ENCODE measurements at places on chromosomes 2 and 18.

- DNase-seq = no peak
These were observed 96.1 kb downstream of the FAM168B start for GRCh38 chr2:130997198-130997597.

DNA sequence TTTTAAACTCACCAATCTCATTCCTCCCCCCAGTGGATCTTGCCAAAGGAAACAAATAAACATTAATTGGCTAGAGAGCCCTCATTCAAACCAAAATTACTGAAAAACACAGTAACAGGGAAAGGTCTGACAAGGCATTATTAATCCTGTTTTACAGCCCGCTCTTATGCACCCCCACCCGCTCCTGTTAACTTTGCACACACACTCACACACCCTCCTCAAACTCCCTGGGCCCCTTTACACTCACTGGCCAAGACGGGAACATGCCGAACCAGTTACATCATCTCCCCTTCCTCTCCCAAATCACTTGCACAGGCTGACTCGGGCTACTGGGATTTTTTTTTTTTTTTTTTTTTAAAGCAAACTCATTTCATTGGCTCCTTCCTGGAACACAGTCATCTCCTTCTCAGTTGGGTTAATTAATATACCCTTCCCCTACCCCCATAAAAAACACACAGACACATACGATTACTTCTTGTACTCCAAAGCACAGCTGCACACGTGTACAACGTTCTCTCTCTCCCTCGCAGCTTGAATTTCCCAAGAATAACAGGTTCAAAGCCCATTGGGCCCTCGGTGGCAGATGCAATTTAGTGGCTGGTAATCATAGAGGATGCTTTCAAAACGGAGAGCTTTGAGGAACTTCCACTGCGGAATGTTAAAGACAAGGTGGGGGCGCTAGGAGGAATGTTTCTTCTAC, 31.8 kb downstream of the KLF7 start:
- no peak for DNase-seq

GRCh38 chr2:17093712-17094111, 424.5 kb downstream of the RAD51AP2 start:
- DNase-seq = no peak

GRCh38 chr2:20077411-20077940, 26.0 kb upstream of the LAPTM4A start:
- no peak for DNase-seq

GRCh38 chr2:159614534-159615366, 1.6 kb downstream of the BAZ2B start:
- peak; percentile 82 for DNase-seq

DNA sequence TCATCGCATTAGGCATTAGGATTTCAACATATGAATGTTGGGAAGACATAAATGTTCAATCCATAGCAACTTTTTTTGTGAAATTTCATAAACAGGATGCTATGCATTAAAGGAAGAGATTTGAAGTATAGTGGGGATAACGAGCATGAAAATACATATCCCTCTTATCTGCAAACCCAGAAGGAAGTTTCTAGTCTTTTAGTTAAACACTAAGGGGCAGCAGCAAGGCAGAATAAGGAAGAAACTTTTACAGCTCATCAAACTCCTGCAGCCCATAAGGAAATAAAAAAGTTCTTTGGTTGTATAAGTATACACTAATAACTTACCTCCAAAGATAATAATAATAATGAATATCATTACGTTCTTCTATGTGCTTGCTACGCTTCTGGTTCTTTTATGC, 81.5 kb downstream of the CD226 start:
- DNase-seq = no peak

DNA sequence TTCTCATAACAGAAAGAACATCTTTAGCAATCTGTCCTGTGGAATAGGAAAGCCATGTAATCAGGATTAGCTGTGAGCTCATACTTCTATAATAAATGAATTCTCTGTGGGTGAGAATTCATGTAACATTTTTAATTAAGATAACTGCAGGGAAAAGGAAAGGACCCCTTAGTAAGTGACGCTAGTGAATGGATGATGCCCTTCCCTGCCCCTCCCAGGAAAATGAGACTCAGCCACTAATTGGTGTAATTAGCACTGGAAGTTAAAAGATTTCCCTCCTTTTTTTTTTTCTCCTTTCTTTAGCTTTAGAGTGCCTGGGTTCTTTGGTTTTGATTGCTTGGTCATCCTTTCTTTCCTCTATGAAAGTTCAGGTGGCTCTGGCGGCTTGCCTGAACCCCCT, 90.3 kb downstream of the VWA3B start:
- no peak for DNase-seq

DNA sequence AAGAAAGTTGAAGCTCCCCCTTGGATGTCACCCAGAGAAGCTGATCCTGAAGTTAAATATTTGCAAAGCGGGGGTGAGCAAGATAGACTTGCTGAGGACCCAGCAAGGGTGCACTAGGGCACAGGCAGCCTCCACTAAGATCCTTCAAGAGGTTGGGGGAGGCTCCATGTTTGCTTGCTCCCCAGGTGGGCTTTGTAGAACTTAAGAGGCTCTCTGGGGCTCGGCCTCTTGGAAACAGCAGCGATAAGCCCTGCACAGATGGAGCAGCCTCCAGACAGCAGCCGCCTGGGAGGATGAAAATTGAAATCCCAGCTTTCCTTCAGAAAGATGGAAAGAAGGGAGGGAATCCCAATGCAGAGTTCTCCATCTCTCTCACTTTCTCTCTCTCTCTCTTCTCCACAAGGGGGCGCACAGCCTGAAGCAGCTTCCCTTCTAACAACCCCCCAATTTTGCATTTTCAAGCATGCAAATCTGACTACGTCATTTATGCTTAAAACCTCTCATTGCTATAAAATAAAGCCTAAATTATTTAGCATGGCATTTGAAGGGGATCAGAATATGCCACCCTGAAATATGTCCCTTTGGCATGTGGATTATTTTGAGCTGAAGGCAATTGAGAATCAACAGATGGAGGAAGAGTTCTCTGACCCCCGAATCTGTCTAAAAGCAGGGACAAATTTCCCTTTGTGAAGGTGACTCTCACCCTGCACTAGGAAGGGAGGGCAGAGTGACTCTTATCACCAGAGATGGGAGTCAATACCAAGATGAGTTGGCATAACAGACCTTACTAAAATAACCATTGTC, 185.7 kb upstream of the KLHL29 start:
- peak; percentile 20 for DNase-seq

DNA sequence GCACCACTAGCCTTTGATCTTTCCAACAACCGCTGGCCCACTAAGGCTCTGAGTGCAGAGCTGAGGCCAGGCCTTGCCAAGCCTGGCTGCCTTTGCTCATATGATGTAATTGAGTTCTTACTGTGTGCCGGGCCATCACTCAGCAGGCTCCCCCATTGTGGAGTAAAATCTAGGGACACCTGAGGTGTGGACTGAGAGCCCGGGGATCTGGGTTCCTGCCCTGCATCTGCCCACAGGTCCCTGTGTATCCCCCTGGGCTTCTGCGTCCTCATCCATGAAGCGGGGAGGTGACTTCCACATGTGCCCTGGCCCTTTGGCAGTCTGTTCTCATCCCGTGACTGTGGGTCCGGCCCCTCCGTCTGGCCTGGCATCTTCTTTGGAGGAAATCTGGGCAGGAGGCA, 33.8 kb downstream of the GREB1 start:
- no peak for DNase-seq

GRCh38 chr2:203352604-203353255, 24.5 kb downstream of the ABI2 start:
- no peak for DNase-seq

- DNase-seq = no peak
These were observed 87.0 kb downstream of the ZEB2 start for GRCh38 chr2:144432921-144433320.

GRCh38 chr2:40113272-40113968, 334.4 kb upstream of the THUMPD2 start:
- no peak for DNase-seq

DNA sequence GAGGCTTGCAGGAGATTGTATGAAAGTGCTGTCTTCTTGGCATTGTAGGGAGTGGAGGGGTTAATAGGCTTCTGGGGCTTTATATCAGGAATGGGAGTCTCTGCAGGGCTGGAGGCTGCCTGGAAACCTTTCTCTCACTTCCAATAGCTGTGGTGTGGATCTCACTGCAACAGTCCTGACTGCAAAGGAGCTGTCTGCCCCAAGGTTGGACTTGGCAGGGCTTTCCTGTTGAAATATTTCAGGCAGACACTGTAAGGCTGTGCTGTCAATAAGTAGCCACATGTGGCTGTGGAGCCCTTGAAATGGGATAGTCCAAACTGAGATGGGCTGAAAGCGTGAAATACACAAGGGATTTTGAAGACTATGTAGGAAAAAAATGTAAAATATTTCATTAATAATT, 399.1 kb upstream of the SPRED2 start:
- DNase-seq = no peak

GRCh38 chr2:205535001-205535400, 147.3 kb upstream of the NRP2 start:
- DNase-seq = no peak

- no peak for DNase-seq
These were observed 250.8 kb downstream of the TNS1 start for GRCh38 chr2:217751952-217752351.

- DNase-seq = no peak
These were observed 843.4 kb downstream of the TMEM182 start for GRCh38 chr2:103605071-103605780.

GRCh38 chr2:138516030-138516704, 14.6 kb downstream of the SPOPL start:
- DNase-seq = peak; percentile 6

- DNase-seq = no peak
These were observed 828.0 kb downstream of the SLC4A3 start for GRCh38 chr2:220455351-220455990.

DNA sequence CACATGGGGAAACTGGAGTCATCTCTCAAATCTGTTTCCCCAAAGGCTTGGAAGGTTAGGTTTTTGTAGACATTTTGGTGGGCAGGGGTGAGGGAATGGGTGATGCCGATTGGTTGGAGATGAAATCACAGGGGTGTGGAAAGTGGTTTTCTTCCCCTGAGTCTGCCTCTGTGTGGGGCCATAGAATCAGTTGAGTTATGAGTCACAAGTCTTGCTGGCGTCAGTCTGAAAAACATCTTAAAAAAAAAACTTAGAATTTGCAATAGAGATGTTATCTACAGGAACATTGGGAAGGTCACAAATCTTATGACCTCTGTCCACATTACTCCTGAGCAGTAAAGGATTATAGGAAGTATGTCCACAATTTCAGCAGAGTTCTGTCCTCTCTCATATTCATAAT, 314.6 kb downstream of the CNTNAP5 start:
- no peak for DNase-seq

DNA sequence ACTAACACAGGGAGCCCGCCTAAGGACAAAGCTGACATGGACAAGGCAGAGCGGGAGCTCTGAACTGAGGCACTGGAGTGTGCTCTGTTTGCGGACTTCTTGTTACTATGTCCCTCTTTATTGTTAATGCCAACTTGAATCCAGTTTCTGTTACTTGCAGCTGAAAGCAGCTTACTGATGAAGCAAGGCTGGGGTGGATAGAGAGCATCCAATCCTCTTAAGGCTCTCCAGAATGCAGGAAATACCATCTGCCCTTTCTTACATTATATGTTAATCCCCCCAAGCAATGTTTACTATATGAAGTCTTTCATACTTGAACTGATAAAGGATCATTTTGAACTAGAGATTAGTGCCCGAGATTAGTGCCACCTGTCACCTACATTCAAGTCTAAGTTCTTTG, 9.4 kb downstream of the FAM210A start:
- no peak for DNase-seq

- no peak for DNase-seq
These were observed 3.2 kb downstream of the HJURP start for GRCh38 chr2:233851169-233851568.

GRCh38 chr2:16693854-16694253, 28.2 kb upstream of the CYRIA start:
- no peak for DNase-seq

DNA sequence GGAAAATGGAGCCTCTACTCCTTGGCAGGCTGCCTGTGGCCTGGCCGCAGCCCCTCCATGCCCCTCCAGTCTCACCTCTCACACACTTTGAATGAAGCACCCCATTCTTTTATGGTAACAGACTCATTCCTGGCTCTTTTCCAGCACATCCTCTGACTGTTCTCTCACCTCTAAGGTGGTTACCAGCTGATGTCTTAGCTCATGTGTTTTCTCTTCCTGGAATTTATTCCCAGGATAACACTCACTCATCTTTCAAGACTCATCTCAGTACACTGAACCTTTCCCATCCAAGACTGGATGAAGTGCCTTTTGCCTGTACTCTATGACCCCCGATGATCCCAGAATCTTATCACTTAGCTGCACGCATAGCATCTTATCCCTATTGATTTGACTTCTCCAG, 50.6 kb downstream of the SLC9A4 start:
- DNase-seq = no peak

Data from suppressor macrophage (primary cell).